ENCODE measurements at places on chromosomes 3 and 15.

DNA sequence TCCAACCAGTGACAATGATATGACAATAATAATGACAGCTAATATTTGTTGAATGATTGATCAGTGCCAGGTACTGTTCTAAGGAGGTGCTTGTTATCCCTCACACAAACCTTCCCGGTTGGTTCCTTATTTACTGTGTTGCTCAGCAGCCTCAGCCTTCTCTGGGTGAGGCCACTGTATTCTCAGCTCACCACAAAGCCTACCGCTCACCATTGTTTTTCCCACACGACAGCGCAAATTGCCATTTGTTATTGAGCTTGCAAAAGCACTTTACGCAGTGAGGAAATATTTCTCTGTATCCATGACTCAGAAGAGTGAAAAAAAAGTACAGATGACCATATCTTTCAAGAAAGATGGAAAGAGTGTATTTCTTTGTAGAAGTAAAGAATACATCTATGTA lies 49.5 kb upstream of the PDZRN3 start:
- no peak for DNase-seq

DNA sequence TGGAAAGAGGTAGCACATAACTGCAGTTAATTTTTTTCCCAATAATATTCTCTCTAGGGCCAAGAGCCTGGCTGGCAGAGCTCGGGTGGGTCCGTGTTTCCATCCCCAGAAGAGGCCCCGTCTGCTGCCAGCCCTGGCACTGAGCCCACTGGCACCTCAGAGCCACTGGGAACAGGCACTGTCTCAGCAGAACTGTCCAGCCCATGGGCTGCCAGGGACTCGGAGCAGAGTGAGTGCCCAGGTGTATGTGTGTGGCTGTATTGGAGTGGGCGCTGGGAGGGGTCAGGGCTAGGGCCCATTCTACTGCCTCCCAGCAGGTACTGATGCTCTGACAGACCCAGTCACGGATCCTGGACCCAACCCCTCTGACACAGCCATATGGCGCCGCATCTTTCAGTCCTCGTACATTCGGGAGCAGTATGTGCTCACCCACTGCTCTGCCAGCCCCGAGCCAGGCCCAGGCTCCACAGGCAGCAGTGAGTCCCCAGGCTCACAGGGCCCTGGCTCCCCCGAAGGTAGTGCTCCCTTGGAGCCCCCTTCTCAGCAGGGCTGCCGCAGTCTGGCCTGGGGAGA lies 8.9 kb downstream of the VWA5B2 start:
- no peak for DNase-seq

DNA sequence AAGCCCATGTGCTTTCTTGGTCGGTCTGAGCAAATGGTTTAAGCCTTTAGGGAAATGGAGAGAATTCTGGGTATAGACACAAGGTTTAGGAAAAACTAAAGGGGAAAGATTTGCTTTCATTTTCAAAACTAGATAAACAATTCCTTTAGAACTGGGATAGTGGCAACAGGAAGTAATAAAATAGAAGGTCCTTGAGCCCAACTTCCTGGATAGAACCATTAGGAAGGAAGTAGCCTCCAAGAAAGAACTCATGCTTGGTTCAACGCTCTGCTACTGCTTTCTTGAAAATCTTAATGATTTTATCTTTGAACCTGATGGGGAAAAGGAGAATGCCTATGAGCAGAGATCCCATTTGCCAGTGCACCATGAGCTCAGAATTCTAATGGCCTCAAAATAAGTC lies 147.0 kb upstream of the THRB start:
- no peak for DNase-seq

DNA sequence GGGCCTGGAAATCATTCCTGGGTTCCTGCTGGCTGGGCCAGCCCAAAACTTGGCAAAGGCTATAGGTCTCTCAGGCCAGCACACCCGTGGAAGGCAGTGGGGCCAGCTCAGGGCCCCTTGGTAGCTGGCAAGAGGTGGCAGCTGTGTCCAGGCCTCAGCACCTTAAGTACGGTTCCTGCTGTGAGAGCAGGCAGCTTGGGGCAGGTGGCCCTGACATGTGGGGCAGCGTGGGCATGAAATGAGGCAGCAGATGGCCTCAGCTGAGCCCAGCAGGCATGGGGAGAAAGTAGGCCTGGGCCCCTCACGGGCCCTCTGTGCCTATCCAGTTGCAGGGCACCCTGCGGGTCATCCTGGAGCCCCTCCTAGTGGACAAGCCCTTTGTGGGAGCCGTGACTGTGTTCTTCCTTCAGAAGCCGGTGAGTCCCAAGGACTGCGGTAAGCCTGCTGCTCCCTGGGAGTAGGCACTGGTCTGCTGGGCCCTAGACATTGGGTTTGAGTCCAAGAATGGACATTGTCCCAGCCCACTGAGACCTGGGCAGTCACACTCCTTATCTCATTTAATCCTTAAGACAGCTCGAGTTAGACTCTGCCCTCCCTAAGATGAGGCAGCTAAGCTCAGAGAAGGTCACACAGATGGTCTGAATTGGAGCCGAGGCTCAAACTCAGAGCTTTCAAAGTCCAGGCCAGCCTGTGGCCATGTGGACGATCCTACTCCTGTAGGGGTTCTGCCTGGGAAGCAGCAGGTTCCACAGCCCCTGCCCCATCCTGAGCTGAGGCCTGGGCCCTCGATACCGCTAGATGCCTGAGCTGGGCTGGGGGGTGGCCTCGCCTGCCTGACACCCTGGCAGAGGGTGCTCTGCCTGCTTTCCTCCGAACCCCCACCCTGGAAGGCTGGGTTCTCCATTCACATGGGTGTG lies 25.5 kb downstream of the ESYT3 start:
- DNase-seq: peak; percentile 85

GRCh38 chr3:141529256-141529655 lies 42.4 kb downstream of the RASA2 start:
- DNase-seq: no peak

GRCh38 chr3:137065381-137065780 lies 107.6 kb downstream of the IL20RB start:
- no peak for DNase-seq

DNA sequence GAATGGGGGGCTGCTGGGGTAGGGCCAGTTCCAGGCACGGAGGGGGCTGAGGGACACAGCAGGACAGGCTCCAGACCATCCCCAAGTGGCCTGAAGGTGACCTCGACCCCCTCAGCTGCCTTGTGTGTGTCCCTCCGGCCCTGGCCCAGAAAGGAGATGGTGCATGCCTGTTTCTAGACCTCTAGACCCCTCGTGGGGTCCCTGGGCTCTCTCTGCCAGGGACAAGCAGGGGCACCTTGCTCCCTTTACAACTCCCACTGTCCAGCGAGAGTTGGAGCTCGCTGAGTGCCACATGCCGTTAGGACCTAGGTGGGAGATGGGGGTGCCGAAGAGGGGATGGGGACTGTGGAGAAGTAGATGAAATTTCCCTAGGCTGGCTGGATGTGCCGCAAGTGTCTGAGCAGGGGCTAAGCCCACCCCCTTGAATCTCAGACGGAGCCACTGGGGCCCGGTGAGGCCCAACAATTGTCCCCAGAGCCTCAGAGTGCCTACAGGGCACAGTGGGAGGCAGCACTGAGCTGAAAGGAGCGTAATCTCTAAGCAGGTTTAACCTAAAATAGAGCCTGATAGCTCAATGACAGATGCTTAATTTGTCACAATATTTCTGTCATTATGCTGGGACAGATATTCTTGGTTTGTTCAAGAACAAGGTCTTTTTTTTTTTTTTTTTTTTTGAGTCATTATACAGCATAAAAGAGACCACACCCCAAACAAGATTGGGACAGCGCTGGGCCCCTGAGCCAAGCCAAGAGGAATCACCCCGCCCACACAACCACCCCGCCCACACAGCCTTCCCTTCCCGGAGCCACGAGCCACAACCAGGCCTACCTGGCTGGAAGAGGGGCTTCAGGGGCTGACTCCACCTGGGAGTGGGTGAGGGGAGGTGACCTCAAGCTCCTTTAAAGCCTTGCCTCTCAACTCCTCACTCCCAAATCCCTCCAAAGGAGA lies 23.6 kb upstream of the KLF13 start:
- DNase-seq: peak; percentile 72

DNA sequence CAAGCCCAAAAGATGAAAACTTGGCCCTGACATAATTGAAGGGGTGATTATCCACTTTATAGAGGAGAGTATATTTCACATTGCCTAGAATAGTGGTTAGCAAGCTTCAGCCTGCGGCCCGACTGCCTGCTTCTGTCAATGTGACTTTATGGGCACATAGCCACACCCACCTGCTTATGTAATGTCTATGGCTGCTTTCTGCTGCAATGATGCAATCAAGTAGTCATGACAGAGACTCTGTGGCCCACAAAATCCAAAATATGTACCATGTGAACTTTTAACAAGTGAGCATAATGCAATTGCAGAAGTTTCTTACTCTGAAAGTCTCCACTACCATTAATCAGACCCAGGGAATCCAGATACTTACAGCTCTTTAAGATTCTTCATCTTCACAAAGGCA lies 103.1 kb downstream of the LRIG1 start:
- DNase-seq: no peak
